MV-4-11 (cell line): ENCODE measurements at places on chromosomes 1 and 21.

DNA sequence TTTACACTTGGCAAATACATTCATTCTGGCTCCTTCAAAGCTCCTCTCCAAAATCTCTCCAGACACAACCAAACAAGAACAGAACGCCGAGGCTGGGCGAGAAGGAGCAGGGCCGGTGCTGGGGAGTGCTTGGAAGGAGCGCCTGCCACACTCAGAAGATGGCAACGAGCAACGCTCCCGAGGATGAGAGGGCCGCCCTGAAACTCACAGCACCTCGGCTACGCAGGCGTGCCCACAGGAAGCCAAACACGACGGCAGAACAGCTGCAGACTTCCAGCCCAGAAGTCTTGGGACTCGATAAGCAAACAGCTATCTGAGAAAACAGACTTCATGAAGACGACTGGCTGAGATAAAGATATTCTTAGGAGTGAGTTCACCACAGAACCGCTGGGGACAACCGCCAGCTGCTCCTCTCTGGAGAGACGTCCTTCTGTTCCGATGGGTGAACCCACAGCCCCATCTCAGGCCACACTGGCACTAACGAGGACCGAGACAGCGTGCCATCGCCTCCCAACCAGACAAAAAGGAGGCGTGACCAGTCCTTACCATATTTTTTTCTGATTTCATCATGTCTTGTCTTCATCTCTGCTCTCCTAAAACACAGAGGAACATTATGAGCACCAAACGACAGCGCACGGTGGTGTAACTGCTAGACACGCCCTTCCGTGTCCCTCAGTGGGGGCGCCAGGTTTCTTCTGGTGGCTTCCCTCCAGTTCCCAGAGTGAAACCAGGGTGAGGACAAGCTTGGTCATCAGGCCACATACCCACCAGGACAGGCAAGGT is 18.6 kb downstream of the PTTG1IP start:
- peak; percentile 79 for DNase-seq

DNA sequence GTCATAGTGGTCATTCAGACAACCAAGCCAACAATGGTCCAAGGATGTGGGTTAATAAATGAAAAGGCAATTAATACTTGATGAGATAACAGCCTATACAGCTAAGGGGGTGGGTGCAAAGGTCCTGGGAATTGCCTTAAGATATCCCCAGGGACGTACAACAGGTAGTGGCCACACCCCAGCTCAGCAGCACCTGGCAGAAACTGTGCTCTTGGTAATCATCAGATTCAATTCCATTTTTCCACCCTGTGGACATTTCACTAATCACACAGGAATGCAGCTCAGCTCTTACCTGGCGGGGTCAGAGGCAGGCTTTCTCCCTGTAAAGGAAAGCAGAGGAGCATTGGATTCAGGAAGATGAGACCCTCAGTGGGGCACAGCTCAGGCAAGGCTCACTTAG is 32.9 kb downstream of the FCRL5 start:
- no peak for DNase-seq

GRCh38 chr1:26677306-26678115 is 18.3 kb upstream of the ARID1A start:
- DNase-seq, result peak; percentile 87

DNA sequence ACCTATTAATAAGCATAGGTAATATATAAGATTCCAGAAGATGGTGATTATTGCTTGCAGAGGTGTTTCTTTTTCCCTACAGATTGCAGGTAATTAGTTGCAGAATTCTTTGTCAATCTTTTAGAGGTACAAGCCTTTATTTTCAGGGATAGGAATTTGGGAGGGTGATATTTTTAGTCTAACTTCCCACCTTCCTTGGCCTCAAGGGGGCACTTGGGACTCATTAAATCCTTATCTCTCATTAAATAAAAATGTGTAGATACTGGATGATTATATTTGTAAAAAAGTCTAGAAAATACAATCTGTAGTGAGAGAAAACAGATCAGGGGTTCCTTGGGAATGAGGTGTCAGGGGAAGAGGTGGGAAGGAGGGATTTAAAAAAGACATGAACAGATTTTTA is 179.2 kb downstream of the PATJ start:
- no peak for DNase-seq

DNA sequence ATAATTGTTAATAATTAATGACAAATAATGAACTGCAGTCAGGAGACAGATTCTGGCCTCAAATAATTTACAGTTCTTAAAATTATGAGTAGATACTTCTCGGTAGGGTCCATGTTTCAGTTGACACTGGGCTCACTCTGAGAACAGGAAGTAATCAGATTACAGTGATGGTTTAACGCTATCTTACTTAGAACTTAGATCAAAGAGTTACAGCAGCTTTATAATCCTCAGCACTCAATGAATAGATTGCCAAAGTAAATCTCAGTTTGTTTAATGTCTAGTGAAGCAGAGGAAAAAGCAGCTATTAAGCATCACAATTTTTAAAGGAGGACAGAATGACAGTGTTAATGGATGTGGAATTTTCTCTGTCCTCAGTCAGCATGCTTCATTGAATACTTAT is 79.6 kb downstream of the PDE4B start:
- DNase-seq, result no peak

DNA sequence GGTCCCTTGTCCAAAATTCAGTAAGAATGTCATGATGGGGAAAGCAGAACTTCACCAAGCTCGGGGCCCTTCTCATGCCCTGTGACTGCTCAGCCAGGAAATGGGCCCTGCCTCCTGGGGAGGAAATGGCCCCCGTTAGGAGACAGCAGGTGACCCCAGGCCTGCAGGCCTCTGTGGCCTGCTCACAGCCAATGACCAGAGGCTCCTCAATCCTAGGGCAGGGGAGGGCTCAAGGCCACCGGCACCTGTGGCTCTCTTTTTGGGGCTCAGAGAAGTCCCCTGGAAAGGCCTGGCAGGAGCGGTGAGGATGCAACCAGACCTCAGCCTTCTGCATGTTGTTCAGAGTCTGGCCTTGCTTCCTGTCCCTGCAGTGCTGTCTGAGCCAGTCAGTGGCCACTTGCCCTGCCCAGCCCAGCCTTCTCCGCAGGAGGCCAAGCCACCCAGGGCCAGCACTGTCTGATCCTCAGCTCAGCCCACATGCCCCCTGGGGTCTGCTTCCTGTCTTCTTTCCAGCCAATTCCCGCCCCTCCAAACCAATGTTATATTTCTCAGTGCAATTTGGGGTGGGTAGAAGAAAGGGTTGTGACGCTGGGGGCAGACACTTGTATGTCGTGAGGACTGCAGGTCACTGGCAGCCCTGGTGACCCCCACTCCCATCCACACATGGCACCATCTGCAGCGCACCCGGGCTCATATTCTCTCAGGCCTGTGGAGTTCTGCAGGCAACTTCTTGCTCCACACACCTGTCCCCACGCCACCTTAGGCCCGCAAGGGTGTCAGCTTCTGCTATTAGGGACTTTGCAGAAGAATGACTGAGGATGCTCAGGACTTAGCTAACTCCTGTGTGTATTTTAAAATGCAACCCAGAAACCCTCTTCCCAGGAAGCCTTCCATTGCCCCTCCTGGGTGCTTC is 83.6 kb downstream of the ITPKB start:
- DNase-seq, result no peak

GRCh38 chr1:111990026-111990877 is 784 bp upstream of the KCND3 start:
- no peak for DNase-seq

DNA sequence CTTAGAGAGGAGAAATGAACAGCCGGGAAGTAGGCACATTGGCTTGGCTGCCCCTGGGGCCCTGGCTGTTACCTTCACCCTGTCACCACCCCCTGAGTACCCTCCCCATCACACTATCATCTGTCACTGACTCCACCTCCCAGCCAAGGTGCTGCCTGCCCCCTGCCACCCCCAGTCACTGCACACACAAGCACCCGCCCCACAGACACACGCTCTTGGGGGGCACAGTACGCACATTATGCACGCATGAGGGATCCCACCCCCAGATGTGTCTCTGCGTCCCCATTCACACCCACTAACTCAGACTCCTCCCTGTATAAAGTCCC is 223.3 kb downstream of the PTPRU start:
- DNase-seq, result no peak

DNA sequence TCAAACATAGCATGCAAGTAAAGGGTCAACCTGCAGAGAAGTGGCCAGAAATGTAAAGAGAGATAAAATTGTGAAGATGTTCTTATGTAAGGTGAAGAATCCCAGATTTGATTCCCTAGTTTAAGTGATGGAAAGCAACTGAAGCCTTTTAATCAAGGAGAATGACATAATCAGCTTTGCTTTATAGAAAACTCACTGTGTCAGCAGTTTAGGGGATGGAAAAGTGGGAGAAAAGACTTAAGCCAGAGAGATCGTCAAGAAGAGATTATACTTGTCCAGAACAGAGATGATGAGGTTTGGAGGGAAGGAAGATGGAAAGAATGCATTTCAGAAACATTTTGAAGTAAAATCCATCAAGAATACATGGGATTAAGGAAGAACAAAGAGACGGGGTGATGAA is 275.3 kb upstream of the ST6GALNAC5 start:
- DNase-seq, result no peak

DNA sequence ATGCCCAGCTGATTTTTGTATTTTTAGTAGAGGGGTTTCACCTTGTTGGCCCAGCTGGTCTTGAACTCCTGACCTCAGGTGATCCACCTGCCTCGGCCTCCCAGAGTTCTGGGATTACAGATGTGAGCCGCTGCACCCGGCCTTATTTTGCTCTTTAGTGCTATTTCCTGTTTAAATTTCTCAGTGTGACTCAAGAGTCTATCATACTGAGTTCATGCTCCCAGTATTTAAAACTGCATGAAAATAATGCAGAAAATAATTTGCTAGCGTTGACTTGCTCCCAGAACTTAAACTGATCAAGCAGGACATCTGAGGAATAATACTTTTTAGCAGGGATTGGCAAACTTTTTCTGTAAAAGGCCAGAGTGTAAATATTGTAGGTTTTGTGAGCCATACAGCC is 86.4 kb upstream of the C1orf21 start:
- no peak for DNase-seq

- DNase-seq, result peak; percentile 72
These were observed 22.7 kb upstream of the FHAD1 start for GRCh38 chr1:15224259-15224869.

- no peak for DNase-seq
These were observed 3.5 kb downstream of the IGSF9 start for GRCh38 chr1:159941591-159942560.

GRCh38 chr1:197268012-197268411 is at the start of gene CRB1:
CRB1 (plus strand) TSS chr1:197268252; CDS start chr1:197268413, 161 bp downstream.
- DNase-seq, result no peak

DNA sequence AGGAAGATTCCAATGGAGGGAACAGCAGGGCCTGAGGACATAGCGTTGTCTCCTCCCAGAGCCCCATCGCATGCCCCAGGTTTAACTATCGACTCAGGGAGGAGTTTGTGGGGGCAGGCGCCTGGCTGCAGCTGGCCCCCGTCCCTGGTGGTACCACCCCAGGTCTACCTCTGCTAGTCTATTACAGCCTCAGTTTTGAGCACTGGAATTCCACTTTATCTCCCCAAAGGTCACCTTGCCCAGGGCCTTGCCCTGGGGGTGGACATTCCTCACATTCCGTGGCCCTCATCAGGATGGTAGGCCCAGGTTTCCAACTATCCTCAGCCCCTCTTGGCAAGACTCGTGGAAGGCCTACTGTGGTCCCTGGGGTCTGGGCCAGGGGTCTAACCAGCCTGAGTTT is 65.4 kb upstream of the SSBP3 start:
- no peak for DNase-seq

- no peak for DNase-seq
These were observed 3.7 kb upstream of the ZNF326 start for GRCh38 chr1:89990976-89991831.

DNA sequence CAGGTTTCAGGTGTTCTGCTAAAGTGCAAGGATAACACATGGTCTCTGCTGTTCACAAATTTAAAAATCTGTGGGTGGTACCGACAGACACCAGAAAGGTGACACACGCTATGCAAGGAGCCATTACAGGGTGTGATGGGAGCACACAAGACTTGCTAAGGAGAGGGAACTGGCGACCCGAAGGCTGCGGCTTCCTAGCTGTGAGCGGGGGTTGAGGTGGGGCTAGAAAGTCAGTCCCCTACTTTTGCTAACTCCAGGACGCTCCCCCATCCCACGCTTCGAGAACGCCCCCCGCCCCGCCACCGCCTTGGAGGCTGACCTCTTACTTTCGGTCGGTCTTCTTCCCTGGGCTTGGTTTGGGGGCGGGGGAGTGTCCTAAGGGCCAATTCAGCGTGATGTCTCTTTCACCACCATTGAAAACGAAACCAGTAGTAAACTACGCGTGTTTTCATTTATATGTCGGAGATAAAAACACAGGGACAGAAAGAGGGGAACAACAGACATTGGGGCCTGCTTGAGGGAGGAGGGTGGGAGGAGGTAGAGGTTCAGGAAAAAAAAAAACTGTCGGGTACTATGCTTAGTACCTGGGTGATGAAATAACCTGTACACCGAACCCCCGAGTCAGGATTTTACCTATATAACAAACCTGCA is 1.1 kb downstream of the CKS1B start:
- peak; percentile 55 for DNase-seq

DNA sequence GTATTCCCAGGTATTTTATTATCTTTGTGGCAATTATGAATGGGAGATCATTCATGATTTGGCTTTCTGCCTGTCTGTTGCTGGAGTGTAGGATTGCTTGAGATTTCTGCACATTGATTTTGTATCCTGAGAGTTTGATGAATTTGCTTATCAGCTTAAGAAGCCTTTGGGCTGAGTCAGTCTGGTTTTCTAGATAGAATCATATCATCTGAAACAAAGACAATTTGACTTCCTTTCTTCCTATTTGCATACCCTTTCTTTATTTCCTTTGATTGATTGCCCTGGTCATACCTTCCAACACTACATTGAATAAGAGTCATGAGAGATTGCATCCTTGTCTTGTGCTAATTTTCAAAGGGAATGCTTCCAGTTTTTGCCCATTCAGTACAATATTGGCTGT is 8.0 kb downstream of the OR2L3 start:
- no peak for DNase-seq

- no peak for DNase-seq
These were observed 5.1 kb downstream of the IFI16 start for GRCh38 chr1:159014851-159015250.

- no peak for DNase-seq
These were observed 8.3 kb downstream of the RIPK4 start for GRCh38 chr21:41758550-41758949.

GRCh38 chr1:117339866-117340700 is 27.2 kb upstream of the MAN1A2 start:
- peak; percentile 48 for DNase-seq

DNA sequence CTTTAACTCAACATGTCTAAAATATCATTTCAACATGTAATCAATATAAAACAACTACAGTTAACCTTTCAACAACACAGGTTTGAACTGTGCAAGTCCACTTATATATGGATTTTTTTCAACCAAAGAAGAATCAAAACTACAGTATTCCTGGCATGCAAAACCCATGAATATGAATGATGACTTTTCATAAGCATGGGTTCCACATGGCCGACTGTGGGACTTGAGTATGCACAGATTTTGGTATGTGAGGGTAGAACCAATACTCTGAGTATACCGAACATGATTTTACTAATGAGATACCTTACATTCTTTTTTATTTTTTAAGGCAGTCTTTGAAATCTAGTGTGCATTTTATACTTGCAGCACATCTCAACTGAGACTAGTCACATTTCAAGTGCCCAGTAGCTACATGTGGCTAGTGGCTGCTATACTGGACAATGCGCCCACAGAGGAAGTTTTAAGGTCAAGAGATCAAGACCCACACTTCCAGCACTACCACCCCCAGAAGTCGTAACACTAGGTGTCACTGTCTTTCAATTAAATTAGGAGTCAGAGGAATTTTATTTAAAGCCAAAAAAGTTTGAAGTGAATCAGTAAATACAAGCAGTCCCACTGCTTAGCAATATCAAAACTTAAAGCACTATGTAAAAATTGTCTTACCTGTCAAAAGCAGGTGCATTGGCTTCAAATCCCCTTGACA is 40.0 kb downstream of the SYNJ1 start:
- DNase-seq, result peak; percentile 29
